ENCODE measurements at places on chromosomes 1 and 21.
A peak's percentile ranks its signal among the peaks of the same experiment; 100 is the strongest.

DNA sequence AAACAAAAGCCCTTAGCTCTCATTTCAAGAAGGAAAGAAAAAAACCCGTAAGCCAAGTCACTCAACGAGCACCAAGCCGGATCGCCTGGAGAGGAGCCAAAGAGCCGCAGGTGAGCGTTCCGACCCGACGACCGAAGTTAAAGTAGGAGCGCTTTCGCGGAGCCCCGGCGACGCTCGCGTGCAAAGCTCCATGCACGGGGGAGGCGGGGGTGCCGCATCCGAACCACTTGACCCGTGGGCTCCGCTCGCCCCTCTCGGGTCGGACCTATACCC is 382 bp downstream of the GPBP1L1 start:
- peak; percentile 88 for DNase-seq

DNA sequence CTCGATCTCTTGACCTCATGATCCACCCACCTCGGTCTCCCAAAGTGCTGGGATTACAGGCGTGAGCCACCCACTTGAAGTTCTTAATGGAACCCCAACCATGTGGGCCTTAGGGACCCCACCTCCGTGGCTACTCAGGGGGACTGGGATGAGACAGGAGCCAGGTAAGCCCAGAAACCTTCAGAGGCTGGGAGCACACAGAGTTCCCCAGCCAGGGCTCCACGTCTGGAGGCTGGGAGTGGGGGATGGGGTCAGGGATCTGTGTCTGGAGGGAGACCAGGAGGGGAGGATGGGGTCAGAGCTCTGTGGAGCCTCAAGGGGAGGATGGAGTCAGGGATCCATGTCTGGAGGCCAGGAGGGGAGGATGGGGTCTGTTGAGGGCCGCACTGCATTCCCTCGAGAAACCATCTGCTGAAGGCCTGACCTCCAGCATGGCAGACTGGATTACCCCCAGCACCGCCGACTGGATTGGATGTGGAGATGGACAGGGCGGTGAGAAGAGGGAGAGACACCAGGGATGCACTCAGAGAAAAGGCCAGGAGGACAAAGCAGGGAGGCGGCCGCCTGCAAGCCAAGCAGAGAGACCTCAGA is 2.1 kb upstream of the FTCD start:
- DNase-seq, result no peak

GRCh38 chr1:194419721-194420120 is 1233.3 kb upstream of the B3GALT2 start:
- DNase-seq, result no peak

- DNase-seq, result no peak
Observed at GRCh38 chr1:194194724-194195123, 1008.3 kb upstream of the B3GALT2 start.

GRCh38 chr1:183780159-183780558 is 24.8 kb upstream of the RGL1 start:
- DNase-seq, result no peak

DNA sequence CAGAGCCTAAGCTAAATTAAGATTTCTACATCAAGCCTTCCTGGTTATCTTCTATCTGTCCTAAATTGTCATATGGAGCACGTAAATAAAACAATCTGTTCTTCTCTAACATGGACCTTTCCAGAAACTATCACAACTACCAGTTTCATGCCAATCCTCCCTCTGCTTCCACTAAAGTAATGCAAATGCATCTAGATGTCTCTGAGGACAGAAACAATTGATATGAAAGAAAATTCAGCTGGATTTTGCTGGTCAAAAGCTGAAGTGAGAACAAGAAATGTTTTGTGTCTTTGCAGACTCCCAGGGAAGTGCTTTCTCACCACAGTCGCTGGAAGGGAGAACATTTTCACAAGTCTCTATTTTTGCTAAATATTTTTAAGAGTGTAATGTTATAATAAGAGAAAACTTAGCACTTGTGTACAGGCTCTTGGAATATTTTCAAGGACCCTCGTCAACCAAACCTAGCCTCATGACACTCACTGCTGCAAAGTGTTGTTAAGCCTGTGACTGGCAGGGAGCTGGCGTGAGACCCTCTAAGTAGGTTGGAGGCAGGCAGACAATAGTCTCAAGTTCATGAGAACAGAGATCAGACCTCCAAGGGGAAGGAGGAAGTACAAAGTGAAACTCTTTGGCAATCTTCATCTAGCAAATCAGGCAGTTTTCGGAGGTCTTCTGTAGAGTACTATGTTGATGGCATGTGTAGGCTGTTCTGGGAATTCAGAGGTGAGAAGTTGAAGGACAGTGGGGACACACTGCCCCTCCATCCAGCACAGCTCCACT is 38.8 kb downstream of the DNASE2B start:
- DNase-seq, result peak; percentile 68

- no peak for DNase-seq
Observed at GRCh38 chr1:22329148-22329515, 122.5 kb upstream of the ZBTB40 start.

- DNase-seq, result no peak
Observed at GRCh38 chr1:181488866-181489265, 5.5 kb downstream of the CACNA1E start.

GRCh38 chr21:38741092-38741949 is 64.4 kb upstream of the ETS2 start:
- DNase-seq, result no peak

GRCh38 chr21:25827513-25827912 is 92.7 kb downstream of the GABPA start:
- no peak for DNase-seq

DNA sequence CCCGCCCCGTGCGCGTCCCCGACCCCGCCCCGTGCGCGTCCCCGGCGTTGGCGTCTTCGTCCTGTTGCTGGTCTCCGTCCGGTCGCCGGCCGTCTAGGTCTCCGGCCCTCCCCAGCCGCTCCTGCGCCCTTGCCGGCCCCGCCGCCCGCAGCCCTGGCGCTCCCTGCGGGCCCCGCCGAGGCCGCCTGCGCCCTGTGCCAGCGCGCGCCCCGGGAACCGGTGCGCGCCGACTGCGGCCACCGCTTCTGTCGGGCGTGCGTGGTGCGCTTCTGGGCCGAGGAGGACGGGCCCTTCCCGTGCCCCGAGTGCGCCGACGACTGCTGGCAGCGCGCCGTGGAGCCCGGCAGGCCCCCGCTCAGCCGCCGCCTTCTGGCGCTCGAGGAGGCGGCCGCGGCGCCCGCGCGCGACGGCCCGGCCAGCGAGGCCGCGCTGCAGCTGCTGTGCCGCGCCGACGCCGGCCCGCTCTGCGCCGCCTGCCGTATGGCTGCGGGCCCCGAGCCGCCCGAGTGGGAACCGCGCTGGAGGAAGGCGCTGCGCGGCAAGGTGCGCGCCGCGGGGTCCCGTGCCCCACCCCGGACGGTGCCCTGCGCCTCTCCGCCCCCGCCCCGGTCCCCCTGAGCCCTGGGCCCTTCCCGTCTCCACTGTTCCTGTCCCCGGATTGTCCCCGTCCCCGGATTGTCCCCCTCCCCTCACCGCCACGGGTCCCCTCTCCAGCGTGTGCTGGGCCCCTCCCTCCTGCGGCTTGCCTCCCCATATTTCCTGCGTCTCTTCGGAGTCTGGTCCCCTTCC is at the start of gene RNF187:
Gene RNF187 (plus strand): TSS at position 47 of the 789 bp plus-strand sequence.
- DNase-seq, result peak; percentile 96

DNA sequence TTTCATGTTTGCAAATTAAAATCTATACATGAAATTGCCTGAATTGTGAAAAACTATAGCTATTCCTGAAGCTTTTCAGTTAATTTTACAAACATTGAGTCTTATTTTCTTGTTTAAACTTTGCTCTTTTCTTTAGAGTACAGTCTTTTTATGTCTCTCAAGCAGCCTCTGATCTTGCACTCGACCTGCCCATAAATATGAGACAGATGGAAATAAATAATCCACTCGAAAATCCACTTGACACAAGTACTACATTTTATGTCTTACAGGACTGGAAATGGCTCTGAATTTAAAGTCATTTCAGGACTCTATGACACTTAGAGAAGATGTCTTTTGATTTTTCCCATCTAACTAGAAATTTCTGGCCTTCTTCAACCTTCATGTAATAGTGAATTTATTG is 283.8 kb downstream of the USP25 start:
- no peak for DNase-seq

GRCh38 chr1:178311164-178311563 is 185.6 kb downstream of the CLEC20A start:
- DNase-seq, result no peak

- no peak for DNase-seq
Observed at GRCh38 chr1:220222939-220223338, 49.3 kb downstream of the RAB3GAP2 start.

- DNase-seq, result no peak
Observed at GRCh38 chr1:65773391-65774123, 19.1 kb upstream of the PDE4B start.

DNA sequence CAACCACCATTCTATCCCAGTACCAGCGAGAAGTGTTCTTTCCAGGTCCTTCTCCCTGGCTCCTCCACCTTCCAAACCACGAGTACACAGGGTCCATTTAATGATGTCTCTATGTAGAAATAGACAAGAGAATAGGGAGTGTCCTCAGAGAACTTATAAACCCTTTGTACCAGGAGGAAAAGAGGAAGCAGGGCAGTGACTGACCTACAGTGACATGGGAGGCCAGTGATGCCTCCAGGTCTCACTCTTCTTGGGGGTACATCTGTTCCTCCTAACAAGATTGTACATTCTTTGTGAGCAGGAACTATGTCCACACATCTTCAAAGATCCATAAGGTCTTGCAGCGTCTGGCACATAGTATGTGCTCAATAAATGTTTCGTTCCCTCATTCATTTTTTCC is 18.7 kb upstream of the FMOD start:
- DNase-seq, result no peak

- no peak for DNase-seq
Observed at GRCh38 chr1:157770442-157771043, 6.4 kb downstream of the FCRL2 start.

- DNase-seq, result peak; percentile 95
Observed at GRCh38 chr1:26417111-26417759, 6.6 kb downstream of the LIN28A start.

DNA sequence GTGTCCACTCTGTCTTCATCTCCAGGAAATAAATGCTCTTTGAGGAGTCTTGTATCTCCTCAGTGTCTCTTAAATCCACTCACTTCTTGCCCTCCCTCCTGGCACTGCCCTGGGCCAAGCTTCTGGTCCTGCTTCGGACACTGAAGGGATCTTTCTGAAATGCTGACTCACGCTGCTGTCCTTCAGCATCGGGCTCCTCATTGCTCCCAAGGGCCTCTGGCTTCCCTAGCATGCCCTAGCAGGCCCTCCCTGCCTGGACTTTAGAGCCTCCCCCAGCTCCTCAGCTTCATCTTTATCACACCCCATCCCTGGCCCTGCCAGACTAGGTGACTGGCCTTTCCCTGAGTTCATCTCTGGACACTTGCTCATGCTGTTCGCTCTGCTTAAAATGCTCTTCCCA is 96.6 kb downstream of the FOXD2 start:
- no peak for DNase-seq

GRCh38 chr1:31700468-31701090 is 3.2 kb downstream of the COL16A1 start:
- DNase-seq, result no peak

DNA sequence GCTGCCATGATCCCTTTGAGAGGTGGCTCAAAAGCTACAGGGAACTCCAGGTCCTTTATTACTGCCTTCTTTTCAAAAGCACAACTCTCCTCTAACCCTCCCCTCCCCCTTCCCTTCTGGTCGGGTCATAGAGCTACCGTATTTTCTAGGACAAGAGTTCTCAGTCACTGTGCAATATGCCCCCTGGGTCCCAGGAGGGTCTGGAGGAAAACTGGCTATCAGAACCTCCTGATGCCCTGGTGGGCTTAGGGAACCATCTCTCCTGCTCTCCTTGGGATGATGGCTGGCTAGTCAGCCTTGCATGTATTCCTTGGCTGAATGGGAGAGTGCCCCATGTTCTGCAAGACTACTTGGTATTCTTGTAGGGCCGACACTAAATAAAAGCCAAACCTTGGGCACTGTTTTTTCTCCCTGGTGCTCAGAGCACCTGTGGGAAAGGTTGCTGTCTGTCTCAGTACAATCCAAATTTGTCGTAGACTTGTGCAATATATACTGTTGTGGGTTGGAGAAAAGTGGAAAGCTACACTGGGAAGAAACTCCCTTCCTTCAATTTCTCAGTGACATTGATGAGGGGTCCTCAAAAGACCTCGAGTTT is 3.1 kb downstream of the BTG2 start:
- DNase-seq, result peak; percentile 65

DNA sequence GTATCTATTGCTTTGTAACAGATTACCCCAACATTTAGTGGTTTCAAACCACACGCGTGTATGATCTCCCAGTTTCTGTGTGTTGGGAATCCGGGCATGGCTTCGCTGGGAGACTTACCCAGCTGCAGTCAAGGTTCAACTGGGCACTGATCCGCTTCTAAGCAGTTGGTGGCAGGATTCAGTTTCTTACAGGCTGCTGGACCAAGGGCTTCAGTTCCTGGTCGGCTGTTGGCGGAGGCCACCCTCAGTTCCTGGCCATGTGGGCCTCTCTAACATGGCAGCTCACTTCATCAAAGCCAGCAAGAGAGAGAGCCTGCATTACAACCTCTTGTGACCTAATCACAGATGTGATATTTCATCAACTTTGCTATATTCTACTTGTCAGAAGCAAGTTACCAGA is 53.8 kb upstream of the NEK2 start:
- no peak for DNase-seq

DNA sequence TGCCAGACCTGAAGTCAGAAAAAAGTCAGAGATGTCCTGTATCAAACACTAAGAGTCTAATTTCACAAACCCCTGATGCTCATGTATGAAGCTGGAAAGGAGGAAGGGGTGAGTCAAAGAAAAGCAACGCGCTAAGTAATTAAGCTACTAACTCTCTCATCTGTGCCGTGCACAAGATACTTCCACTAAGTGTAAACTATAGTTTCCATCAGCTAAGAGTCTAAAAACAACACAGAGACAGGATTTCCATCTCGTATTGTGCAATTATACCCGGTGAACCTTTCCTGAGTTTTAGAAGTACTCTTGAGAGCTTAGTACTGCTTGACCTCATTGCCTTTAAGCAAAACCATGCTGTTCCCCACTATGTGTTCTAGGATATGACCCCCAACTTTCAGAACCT is 19.0 kb downstream of the DNALI1 start:
- DNase-seq, result no peak

DNA sequence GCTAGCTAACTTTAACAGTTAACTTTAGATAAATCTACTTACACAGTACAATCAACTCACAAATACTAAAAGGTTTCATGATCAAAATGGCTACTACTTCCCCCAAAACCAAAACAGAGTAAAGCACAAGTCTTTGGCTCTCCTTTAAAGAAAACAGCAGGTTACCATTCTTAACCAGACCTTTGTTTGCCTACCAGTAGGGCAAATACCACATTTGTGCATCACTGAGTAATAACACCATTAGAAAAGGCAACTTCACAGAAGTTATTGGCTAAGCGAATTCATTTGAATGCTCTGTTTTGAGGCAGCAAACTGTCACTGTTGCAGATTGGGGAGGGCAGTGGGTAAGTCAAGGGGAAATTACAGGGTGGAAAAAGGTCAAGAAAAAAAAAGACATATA is 17.3 kb upstream of the SERPINC1 start:
- no peak for DNase-seq

DNA sequence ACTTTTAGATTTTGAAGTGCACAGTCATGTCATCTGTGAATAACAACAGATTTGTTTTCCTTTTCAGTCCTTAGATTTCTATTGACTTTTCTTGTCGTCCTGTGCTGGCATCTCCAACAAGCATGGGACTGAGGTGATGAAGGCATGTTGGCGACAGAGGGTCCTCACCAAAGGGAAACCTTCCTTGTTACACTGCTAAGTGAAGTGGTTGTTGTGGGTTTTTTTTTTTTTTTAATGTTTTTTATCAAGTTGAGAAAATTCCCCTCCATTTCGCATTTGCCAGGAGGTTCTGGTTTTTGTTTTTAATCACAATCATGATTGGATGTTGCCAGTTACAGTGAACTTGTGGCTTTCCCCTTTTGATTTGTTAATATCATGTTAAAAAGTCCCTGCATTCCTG is 24.0 kb downstream of the AGPAT3 start:
- no peak for DNase-seq

Data from activated CD4-positive, alpha-beta T cell treated with anti-CD3 and anti-CD28 coated beads, Interleukin-2, amount 10 ng/mL, durations not matched to agents 24 days and 14 days (primary cell).